Colonic mucosa (tissue), 4 donors: ENCODE measurements at places on chromosomes 11 and 22. TPM values are rescaled to one million over a fixed set of nuclear protein-coding genes. Genes with fewer than 3 reads are reported as not detected.

- peak; percentile 27 for DNase-seq
Measured at GRCh38 chr11:107928767-107929507, 689 bp downstream of the RAB39A start.

The PVALB gene
- total RNA-seq: not detected

The EML3 gene
- 37.5 TPM for total RNA-seq

DNA sequence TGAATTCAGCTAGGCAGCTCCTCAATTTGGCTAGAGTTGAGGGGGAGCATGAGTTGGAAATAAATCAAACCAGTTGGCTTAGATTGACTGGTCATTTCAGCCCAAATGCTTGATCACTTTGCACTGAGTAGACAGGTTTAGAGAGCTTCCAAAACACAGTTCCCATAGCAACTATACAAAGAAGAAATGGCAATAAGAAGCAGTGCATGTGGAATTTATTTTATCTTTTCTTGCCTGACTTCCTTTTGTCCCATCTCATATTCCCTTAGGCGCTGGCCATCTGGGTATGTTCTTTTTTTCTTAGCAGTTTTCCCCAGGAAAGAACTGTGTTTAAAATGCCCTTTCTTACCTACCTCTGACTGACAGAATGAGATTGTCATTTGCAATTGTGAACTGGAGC is 38.7 kb upstream of the C11orf87 start:
- DNase-seq: no peak

GRCh38 chr22:44625981-44626687 is 75.9 kb upstream of the PRR5 start:
- DNase-seq: peak; percentile 71

DNA sequence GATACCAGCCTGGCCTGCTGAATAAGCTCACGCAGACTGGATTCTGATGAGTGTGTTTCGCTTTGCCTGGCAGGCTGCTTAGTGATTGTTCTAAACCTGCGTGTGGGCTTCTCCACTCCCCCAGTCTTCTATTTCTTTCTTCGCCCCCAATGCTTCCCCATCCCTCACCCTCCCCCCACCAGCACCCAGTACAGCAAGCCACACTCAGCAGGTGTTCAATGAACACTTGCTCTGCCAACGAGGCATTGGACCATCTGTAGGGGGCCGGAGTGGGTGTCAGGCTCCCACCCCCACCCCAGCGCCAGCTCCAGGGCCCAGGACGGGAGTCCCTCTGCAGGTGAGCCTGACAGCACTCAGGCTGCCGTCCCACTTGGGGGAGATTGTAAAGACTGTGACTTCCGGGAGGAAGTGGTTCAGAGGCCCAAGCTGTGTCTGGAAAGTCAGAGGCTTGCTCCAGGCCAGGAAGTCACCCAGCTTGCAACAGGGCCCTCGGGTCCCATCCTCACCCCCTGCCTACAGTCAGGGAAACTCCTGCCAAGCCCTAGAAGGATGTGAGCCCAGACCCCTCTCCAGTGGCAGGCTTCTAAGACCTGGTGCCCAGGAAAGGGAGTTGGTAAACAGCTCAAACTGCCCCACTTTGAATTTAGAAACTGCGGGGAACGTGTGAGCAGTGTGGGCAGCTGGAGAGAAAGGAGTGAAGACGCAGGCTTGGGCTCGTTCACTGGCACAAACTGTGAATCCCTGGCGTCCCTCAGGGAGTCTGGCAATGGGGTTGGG is 66.3 kb upstream of the PRDM11 start:
- peak; percentile 33 for DNase-seq

DNA sequence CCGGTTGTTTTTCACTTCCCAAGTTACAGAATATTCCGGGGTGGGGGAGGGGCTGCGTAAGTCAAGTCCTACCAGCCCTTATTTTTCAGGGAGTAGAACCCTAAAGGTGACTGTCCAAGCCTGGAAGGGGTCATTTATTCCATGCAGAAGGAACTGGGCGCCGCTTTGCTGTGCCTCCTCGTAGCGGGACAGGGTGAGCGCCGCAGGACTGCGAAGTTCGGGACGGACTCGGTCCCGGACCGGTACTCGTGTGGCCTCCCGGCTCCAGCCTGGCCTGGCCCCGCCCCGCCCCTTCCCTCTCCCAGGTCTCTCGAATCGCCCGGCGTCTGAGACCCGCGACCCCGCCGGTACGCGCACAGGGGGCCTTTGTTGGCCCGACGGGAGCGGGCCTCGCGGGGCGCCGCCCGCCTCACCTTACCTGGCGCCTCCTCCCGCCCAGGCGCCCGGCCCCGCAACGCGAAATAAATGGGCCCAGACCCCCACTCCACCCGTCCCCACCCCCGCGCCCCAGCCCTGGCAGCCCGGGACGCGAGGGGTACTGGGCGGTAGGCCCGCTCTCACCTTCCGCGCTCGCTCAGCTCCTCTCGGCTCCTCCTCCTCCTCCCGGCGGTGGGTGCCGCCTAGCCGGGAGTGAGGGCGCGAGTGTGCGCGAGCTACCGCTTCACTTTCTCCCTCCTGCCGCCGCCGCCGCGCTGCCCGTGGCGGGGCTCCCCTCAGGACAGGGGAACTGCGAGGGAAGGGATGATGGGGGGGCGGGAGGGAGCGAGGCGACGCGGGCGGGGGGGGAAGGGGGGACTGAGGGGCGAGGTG is 698 bp downstream of the PAK1 start:
- DNase-seq: peak; percentile 64

DNA sequence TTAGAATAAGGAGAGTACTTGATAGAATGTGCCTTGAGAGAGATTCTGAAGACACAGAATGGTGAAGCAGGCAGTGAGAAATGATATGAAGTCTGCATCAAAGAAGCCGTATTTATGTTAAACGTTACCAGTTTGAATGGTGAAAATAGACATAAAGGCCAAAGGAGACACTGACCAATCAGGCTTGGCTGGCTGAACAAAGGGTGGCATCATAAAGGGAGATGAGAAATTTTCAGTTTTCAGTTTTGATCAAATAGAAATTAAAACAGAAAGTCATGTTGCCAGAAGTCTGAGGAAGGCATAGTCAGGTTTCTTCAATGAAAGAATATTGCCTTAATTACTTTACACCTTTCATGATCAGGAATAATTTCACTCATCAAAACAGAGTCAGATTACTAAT is 6.6 kb downstream of the OR51F1 start:
- no peak for DNase-seq

The CHRNA10 gene
- total RNA-seq: 1.4 TPM

- no peak for DNase-seq
Measured at GRCh38 chr11:7089328-7090251, 792 bp downstream of the RBMXL2 start.

The GGT5 gene
- total RNA-seq: 2.6 TPM

DNA sequence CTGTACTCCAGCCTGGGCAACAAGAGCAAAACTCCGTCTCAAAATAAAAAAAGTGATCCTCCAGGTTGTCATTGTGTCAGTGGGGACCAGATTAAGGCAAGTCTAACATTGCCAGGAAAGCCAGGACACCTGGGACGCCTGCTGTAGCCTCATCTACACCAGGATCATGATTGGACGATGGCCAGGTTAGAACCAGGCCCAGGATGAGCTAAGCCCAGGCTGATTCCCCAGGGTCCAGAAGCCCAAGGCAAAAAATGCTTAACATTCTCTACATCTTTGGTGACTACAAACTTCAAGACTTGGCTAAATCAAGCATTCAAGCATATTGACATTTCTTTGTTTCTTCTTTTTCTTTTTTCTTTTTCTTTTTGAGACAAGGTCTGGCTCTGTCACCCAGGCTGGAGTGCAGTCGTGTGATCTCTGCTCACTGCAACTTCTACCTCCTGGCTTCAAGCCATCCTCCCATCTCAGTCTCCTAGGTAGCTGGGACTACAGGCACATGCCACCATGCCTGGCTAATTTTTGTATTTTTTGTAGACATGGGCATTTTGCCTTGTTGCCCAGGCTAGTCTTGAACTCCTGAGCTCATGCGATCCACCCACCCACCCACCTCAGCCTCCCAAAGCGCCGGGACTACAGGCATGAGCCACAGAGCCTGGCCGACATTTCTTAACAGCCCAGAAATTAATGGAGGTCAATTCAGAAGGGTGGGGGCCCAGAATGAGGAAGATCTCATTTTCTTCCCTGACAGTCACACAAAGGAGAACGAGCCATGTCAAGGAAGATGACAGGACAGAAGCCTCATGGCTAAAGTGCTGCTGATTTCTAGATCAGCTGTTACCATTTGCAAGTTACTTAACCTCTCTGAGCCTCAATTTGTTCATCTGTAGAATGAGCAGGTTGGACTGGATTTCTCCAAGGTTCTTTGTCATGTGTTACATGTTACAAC is 12.5 kb upstream of the PTPRJ start:
- DNase-seq: no peak

- DNase-seq: no peak
Measured at GRCh38 chr11:72230764-72231365, 6.3 kb downstream of the INPPL1 start.

- DNase-seq: no peak
Measured at GRCh38 chr11:110909336-110909735, 197.1 kb upstream of the ARHGAP20 start.

DNA sequence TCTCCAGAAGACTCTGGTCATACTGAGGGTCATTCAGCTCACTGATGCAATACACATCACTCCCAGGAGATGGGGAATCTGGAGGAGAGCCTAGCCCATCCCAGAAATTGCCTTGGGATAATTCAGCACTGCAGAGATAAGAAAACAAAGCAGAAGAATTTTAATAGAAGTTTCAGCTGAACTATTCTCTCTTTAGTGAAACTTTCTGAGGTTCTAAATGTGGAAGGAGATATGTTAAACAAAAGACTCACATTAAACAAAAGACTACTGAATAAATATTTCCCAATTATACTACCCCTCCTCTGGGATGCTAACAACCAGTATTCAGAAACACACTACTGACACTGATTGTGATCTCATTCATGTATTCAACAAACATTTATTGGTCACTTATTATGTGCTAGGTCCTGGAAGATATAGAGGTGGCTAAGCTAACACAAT is 47.8 kb downstream of the C2CD3 start:
- DNase-seq: no peak

DNA sequence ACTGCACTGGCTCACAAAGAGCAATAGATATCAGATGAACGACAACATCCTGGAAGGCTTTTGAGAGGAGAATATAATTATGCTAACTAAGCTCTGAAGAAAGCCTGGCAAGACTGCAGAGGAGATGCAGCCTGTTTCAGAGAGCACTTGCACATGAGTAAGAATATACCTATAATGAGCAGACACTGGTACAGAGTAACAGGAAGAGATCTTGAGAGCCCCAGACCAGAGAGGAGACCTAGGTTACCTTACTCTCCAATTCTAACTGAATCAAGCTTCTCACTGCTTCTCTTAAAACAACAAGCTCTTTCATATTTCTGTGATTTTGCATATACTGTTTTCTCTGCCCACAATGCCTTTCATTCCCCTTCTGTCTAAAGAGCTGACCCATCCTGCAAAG is 66.5 kb downstream of the FAM168A start:
- DNase-seq: no peak

DNA sequence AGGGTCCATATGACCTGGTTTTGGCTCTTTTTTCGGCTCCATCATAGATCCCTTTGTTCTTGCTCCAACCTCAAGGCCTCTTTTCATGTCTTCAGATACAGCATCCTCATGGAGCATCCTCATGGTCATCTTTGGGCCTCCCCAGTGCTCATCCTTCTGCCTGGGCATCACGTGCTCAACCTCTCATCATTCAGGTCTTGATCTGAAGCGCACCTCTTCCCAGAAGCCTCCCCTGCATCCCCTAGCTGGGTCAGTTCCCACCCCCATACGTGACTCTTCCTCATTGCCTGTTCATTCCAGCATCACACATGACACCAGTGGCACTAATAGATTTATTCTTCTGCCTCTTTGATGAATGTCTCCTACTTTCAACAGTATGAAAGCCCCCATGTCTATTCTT is 192.2 kb downstream of the MIAT start:
- DNase-seq: no peak

The LRRC10B gene
- 0.54 TPM for total RNA-seq

GRCh38 chr11:36354221-36355003 is 58.3 kb downstream of the PRR5L start:
- DNase-seq: peak; percentile 8

DNA sequence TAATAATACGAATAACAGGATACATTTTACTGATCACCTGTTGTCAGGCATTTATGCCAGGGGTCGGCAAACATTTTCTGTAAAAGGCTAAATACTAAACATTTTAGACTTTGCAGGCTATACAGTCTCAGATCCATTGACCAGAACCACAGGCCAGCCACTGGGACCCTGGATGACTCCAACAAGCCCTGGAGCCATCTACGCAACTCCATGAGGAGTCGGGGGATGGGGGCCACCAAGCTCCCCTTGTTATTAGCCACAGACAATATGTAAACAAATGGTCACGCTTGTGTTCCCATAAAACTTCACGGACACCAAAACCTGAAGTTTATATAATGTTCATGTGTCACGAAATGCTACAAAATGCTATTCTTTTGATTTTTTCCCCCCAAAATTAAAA is 54.4 kb upstream of the EMID1 start:
- no peak for DNase-seq

The OVCH2 gene
- total RNA-seq: not detected

The SAA4 gene
- not detected for total RNA-seq

DNA sequence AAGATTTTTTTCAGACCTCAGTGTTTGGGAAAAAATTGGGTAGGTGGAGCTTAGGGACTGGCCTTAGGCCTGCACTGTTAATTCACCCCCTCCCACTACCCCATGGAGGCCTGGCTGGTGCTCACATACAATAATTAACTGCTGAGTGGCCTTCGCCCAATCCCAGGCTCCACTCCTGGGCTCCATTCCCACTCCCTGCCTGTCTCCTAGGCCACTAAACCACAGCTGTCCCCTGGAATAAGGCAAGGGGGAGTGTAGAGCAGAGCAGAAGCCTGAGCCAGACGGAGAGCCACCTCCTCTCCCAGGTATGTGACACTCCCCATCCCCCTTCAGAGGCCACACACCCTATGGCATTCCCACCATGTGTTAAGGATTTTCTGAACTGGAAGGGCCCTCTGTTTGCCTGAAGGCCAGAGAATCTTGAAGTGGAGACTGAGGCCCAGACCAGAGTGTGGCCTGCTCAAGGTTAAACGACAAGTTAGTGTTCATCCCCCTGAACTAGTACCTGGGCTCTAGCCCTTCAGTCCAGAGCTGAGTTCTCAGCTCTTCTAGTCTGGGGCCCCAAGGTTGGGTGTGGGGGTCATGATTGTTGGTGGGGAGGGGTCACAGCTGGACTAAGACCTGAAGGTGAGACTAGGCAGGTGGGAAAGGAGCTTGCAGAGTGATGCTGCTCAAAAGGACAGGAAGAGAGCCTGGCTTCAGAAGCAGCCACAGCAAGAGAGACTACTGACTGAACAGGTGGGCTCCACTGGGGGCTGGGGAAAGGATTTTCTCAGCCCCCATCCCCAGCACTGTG is 2.3 kb upstream of the FOLR1 start:
- DNase-seq: peak; percentile 33

The TEX12 gene
- total RNA-seq: 0.42 TPM
